T-cell (primary cell): ENCODE measurements at places on chromosomes 1 and 21. TPM values are rescaled to one million over a fixed set of nuclear protein-coding genes. Genes with fewer than 3 reads are reported as not detected.

Gene PALMD
- total RNA-seq, result not detected

Gene GPR37L1
- total RNA-seq, result not detected

Gene TRIM45
- total RNA-seq, result 0.65 TPM

Gene UBXN10
- total RNA-seq, result 0.20 TPM

Gene HSD3B1
- not detected for total RNA-seq

Gene PDE9A
- 16.1 TPM for total RNA-seq

Gene OR2L13
- total RNA-seq, result not detected

Gene ANXA9
- not detected for total RNA-seq

Gene TAS1R1
- total RNA-seq, result not detected

Gene RAB7B
- 0.15 TPM for total RNA-seq

Gene SLC45A1
- 0.72 TPM for total RNA-seq

Gene OR6N1
- not detected for total RNA-seq

Gene AADACL4
- not detected for total RNA-seq

Gene STIL
- total RNA-seq, result 0.85 TPM

Gene SPRR2A
- not detected for total RNA-seq

Gene STUM
- total RNA-seq, result not detected

Gene CA6
- 1.7 TPM for total RNA-seq

Gene XKR8
- 18.3 TPM for total RNA-seq

Gene KCNK2
- total RNA-seq, result not detected

Gene TMEM53
- 1.4 TPM for total RNA-seq

Gene BTBD8
- total RNA-seq, result 5.2 TPM

Gene NPHS2
- total RNA-seq, result not detected

Gene AGBL4
- total RNA-seq, result not detected

Gene OR2L3
- total RNA-seq, result not detected

Gene LCE2B
- not detected for total RNA-seq

Gene DNALI1
- total RNA-seq, result not detected

Gene XCL1
- 0.79 TPM for total RNA-seq

Gene LRRC39
- 1.1 TPM for total RNA-seq

Gene KIF21B
- 106 TPM for total RNA-seq

Gene BEND5
- total RNA-seq, result 7.9 TPM

Gene C1orf116
- 0.13 TPM for total RNA-seq

Gene PROK1
- total RNA-seq, result 0.20 TPM

Gene OR2L2
- total RNA-seq, result 0.09 TPM

Gene UBE2U
- total RNA-seq, result not detected

Gene OR4F16
- not detected for total RNA-seq

Gene NBPF4
- not detected for total RNA-seq

Gene PLEKHM2
- total RNA-seq, result 59.6 TPM

Gene STXBP3
- 52.8 TPM for total RNA-seq

Gene OR2T29
- total RNA-seq, result not detected

Gene CLDN8
- not detected for total RNA-seq

Gene UTP25
- total RNA-seq, result 9.2 TPM

Gene IGSF21
- not detected for total RNA-seq

Gene HCRTR1
- total RNA-seq, result not detected

Gene GBP6
- total RNA-seq, result 0.22 TPM

Gene VPS13D
- total RNA-seq, result 73.7 TPM

Gene HES4
- total RNA-seq, result 1.5 TPM

Gene DNAJC11
- total RNA-seq, result 41.1 TPM

Gene CD1B
- total RNA-seq, result not detected

Gene RAB25
- 1.9 TPM for total RNA-seq

Gene TINAGL1
- not detected for total RNA-seq

Gene MRAP
- total RNA-seq, result not detected

Gene TMEM35B
- total RNA-seq, result 41.8 TPM

Gene CYP4A22
- not detected for total RNA-seq

Gene S100B
- total RNA-seq, result 11.4 TPM

Gene CBR3
- 8.1 TPM for total RNA-seq

Gene YIPF1
- 17.2 TPM for total RNA-seq

Gene SMIM11
- total RNA-seq, result 7.4 TPM

Gene TNFSF4
- total RNA-seq, result 1.2 TPM
